ENCODE measurements at places on chromosomes 7 and 10.

DNA sequence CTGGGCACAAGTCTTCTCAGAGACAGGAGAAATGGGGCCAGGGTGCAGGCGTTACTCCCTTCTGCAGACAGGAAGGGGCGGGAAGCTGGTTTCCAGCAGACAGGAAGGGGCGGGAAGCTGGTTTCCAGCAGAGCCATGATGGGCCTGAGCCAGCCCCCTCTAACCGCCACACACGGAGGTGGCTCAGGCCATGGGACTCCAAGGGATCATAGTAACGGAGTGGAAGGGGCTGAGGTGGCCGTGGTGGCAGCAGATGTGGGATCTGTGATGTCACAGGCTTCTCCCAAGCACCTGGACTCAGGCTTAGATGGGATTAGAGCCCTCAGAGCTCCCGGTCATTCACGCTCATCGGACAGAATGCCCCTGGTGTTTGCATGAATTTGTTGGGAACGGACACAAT lies 177.8 kb downstream of the USP6NL start:
- DNase-seq: no peak

DNA sequence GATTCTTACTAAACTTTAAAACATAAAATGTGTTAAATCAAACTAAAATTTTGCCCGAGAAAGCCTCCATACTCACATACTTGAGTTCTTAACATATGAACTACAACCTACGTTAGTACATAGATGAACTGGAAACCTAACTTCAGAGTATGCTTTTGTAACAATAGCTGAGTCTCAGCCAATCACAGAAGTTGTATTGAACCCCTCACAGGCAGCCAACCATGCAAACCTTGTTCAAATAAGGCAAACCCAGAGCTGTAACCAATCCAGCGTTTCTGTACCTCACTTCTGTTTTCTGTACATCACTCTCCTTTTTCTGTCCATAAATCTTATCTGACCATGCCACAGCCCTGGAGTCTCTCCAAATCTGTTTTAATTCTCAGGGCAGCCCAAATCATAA lies 157.3 kb upstream of the COL1A2 start:
- DNase-seq: no peak

DNA sequence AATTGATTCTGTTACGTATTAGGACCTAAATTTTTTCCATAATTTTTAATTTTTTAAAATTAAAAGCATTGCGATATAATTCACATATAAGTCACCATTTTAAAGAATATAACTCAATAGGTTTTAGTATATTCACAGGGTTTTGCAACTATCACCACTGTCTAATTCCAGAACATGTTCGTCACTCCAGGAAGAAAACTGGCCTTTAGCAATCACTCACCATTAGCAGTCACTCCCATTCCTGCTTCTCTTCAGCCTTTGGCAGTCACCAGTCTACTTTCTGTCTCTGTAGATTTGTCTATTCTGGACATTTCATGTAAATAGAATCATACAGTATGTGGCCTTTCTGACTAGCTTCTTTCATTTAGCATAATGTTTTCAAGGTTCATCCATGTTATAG lies 176.5 kb downstream of the EXOC4 start:
- no peak for DNase-seq

DNA sequence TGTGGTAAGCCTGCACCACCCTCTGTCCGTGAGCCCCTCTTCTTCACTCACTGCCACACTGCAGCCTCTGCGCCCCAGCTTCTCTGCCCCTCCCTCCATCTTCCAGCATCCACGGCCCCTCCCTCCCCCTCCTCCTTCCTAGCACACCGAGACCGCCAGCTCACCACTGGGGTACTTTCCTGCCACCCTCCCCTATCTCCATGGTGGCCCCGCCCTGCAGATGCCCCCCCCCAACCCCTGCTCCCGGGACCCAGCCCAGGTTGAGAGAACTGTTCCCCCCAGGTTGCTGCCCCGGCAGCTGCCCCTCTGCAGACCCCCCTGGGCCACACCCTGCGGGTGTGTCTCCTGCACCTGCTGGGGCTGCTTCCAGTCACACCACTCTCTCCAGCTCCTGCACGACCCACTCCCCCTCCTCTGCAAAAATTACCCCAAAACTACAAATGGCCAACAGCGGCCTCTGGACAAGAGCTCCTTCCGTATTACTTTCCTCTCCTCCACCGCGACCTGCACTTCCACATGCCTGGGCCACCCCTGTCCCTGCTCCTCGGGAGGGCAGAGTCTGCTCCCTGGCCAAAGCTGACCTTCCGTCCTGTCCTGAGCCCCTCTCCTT lies 209.2 kb upstream of the PPP2R2D start:
- no peak for DNase-seq

- no peak for DNase-seq
Measured at GRCh38 chr10:97574374-97575126, 2.0 kb downstream of the ANKRD2 start.

- no peak for DNase-seq
Measured at GRCh38 chr7:75945297-75946168, 30.6 kb downstream of the POR start.

- DNase-seq: no peak
Measured at GRCh38 chr10:125001313-125002046, 59.6 kb downstream of the ZRANB1 start.
